ENCODE measurements at places on chromosomes 2 and 18.

GRCh38 chr2:147977679-147978078 lies 42.9 kb downstream of the ORC4 start:
- DNase-seq: no peak

DNA sequence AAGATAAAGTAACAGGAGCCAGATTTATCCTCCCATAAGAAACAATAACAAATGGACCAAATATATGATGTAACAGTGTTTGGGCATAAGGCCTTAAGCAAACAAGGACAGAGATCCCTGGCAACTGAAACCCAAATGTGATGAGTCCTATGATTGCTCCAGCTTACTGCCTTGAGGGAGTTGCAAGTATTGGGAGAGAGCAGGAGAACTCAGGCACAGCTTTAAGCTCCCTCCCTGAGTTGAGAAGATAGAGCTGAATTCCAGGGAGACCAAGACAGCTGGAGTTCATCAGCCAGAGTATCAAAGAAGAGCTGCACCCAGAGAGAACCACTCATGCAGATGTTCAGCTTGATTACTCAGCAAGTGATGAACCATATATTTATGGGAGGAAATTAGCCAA lies 814.5 kb upstream of the RAB6C start:
- no peak for DNase-seq

DNA sequence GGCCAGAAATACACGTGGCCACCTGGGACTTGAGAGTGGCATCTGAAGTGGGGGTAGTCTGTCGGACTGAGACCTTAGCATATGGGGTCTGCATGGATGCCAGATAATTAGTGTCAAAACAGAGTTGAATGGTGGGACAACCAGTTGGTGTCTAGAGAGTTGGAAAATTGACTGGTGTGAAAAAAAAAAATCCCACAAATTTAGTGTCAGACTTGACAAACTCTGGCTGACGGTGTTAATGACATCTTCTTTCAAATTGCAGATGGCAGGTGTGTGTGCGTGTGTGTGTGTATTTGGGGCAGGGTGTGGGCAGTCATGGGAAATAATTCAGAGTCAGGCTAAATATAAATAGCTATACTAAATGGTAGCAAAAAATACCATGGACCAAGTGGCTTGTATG lies 365.4 kb upstream of the RGPD4 start:
- DNase-seq: no peak

DNA sequence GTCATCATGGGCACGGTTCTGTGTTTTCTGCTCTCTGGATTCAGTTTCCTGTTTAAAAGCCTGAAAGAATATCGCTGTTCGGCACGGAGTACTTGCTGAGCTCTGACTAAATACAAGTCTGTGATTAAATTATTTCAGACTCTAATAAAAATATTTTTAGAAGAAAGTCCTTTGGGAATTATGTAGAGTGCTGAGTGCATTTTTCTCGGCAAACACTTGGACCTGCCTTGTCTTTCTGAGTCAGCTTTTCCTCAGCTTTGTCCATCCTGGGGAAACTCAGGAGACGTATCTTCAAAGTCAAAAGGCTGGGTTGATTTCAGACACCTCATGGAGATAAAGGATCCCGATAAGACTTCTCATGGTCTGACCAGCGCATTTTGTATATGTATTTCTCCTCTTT lies 45.9 kb downstream of the IL1R2 start:
- DNase-seq: no peak

- no peak for DNase-seq
These were observed 69.9 kb upstream of the SMAD7 start for GRCh38 chr18:49020621-49021021.

DNA sequence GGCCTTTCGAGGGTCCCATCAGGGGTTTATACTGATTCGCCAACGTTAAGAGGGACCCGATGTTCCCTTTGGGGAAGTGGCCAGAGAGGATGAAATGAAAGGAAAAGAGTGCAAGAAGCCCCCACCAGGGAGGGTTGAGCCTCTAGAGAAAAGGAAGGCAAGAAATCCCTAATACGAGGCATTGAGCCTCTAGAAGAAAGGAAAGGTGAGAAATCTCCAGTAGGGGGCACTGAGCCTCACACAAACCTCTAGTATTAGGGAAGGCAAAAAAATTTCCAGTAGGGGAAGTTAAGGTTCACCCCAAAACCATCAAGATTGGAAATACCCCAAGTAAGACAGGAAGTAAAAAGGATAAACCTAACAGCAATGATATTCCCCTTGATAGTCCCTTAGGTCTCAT lies 9.8 kb upstream of the SAP130 start:
- no peak for DNase-seq

DNA sequence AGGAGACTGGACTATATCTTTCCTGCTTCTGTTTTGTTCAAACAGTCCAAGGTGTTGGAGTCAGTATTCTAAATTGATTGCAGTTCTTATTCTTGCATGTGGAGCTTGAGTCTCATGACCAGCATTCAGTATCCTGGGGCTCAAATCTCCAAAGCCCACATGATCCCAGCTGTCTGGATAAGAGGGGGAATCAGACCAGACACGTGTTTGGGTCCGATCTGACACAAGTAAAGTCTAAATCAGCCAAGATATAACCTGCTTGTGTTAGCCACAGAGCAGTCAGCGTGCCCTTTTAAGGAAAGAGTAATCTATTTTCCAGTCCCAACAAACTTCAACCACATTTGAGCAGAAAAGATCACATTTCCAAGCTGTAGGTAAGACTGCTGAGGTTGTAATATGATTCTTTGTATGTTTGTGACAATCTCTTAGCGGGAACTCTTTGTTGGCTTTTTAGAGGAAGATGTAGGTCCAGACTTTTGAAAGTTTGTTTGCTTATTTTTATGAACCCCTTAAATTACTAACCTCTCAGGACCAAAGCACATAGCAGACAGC lies 334.6 kb downstream of the SLC4A3 start:
- no peak for DNase-seq

DNA sequence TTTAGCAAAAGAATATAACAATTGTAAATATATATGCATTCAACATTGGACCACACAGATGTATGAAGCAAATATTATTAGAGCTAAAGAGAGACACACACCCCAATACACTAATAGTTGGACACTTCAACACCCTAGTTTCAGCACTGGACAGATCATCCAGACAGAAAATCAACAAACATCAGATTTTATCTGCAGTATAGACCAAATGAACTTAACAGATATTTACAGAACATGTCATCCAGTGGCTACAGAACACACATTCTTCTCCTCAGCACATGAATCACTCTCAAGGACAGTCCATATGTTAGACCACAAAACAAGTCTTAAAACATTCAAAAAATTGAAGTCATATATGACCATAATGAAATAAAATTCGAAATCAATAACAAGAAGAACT lies 22.1 kb upstream of the EVA1A start:
- no peak for DNase-seq

- no peak for DNase-seq
These were observed 143.7 kb downstream of the MC4R start for GRCh38 chr18:60228609-60229595.

- no peak for DNase-seq
These were observed 110.7 kb upstream of the ZEB2 start for GRCh38 chr2:144630459-144631215.

DNA sequence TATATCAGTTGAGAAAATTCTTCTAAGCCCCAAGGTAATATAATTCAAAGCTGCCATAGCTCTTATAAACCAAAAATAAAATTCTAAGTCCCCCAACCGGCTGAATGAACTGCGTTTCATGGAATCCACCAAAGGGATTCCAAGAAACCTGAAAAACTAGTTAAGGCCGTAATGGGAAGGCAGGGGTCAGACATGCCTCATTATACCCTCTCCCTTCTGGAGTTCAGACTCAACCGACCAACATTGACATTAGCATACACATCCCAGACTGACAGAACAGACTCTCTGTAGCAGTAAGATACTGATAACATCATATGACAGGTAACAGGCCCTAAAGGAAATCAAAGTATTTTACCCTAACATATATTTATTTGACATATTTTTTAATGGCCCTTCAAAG lies 31.4 kb upstream of the PHLPP1 start:
- DNase-seq: no peak

- no peak for DNase-seq
These were observed 95.9 kb downstream of the KCNJ3 start for GRCh38 chr2:154794406-154794805.

DNA sequence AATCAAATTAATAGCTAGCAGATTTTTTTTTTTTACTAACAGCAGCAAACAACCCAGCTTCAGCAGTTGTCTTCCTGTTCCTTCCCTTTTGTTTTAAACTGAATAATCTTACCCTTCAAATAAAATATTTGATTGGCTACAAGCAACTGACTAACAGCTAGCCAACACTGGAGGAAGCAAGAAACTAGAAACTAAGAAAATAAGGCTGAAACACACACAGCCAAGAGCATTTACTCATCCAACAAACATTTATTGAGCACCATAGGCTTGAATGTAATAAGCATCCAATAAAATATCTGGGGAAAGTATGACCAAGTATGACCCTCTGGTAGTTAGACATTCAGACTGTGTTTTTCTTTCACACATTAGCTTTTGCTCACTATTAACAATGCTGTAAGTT lies 189.2 kb downstream of the CD226 start:
- DNase-seq: no peak

DNA sequence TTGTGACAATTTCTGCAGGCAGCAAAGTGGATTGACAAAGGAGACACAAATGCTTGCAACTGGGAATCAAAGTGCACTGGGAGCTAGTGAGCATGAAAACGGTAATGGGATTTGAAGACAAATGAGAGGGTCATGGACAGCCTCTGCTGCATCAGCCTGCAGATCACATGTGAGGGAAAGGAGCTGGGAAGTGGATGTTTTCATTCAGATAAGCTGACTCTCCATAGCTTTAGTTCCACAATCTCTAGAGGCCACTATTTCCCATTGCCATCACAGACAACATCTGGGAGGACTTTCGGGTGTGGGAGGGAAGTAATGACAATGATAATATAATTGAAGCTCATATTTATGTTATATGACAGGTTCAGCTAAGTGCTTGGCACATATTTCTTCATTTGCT lies 28.4 kb downstream of the ADCYAP1 start:
- no peak for DNase-seq

- DNase-seq: peak; percentile 48
These were observed at the start of gene SP9 for GRCh38 chr2:174334781-174335251. TSS of gene SP9 (plus strand) at chr2:174334954. CDS start at chr2:174335093, 139 bp downstream.

- DNase-seq: no peak
These were observed 27.0 kb downstream of the ZNF892 start for GRCh38 chr2:95234286-95234785.

DNA sequence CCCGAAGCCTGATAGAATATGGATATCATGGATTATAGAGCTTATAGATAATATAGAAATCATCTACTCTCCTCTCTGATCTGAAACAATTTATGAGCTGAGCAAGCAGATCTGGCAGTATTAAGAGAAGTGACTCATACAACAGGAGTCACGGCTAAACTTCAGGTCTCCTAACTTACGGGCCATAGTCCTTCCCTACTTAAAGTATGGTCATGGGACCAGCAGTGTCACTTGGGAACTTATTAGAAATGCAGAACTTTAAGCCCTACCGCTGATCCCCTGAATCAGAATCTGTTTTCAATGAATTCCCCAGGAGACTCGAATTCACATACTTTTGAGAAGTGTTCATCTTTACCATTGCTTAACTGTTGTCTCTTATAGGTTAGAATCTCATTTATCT lies 195.7 kb upstream of the FANCL start:
- no peak for DNase-seq

- peak; percentile 22 for DNase-seq
These were observed 3.8 kb upstream of the SESTD1 start for GRCh38 chr2:179268277-179268925.

DNA sequence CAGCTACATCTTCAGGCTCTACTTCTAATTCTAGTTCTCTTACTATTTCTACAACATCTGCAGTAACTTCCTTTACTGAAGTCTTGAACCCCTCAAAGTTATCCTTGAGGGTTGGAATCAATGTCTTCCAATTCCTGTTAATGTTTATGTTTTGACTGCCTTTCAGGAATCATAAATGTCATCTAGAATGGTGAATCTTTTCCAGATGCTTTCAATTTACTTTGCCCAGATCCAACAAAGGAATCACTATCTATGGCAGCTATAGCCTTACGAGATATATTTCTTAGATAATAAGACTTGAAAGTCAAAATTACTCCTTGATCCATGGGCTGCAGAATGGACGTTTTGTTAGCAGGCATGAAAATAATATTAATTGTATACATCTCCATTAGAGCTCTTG lies 123.9 kb downstream of the PDE1A start:
- no peak for DNase-seq

- no peak for DNase-seq
These were observed 781.3 kb upstream of the NRXN1 start for GRCh38 chr2:51813247-51813646.

GRCh38 chr2:66239655-66240054 lies 195.3 kb upstream of the MEIS1 start:
- DNase-seq: no peak

- no peak for DNase-seq
These were observed 146.5 kb downstream of the MAIP1 start for GRCh38 chr2:200101922-200102321.

DNA sequence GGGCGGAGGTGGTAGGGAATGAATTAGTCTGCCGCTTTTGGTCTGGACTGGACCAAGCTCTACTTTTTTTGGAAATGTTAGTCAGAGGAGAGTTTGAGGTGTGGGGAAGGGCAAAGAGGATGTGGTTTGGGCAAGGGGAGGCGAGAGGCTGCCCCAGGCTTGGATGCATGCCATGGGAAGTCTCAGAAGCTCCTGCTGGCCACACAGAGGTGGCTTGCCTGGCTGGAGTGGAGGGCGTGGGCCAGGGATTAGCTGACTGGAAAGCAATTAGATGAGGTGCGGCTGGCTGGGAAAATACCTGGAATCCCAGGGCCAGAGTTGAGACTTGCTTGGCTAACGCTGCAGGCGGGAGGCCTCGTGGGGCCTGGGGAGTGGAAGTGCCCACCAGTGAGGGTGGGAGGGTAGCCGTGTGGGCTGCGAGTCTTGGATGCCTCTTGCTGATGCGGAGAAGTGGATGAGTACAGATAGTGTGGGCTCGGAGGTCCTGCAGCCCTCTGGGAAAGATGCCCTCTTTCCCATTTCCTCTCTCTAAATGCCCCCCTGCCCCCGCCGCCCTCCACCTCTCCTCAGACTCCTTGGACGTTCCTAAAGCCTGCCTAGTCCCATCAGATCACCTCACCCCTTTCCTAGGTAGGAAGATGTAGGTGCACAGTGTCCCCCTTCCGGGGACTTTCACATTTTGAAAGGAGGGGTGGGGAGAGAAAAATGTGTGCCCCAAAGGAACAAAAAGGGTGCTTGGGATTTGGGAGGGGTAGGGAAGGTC lies 117.6 kb downstream of the SMAD7 start:
- peak; percentile 46 for DNase-seq

DNA sequence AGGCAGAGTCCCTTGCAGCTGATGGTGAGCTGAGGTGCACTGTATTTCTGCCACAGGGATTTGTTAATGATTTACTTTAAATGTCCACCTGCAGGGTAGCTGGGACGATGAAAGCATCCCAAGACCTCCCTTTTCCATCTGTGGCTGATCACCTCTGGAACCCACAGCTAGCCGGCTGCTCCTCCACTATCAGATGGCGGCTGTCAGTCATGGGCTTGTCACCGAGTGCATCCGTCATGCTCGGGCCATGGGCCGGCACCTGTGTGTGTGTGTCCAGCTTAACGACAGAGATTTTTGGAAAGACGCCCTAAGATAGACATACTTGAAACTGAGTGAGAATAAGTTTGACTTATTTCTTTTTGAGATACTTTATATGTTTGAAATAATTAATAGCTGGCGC lies 235.2 kb downstream of the FAM210A start:
- DNase-seq: no peak

Measured in stimulated activated CD4-positive, alpha-beta T cell treated with anti-CD3 and anti-CD28 coated beads, Interleukin-15, amount 100 ng/mL, for 24 hours (primary cell).